ENCODE measurements at places on chromosomes 7 and 10.

DNA sequence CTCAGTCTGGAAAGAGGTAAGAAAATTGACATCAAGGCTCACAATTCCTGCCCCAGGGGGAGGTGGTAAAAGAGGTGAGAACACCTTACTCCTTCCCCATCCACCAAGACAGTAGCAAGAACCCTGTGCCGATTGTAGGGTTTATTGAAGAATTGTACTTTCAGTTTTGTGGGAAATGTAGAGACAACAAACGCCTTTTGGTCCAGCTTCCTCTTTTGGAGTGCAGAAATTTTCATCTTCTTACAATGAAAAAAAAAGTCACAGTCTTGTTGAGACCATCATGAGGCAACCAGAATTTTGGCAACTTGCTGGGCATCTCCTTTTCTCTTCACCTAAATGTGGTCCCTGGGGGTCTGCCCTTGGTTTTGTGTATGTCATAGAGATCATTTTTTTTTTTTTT, 217.7 kb downstream of the TMEM178B start:
- no peak for DNase-seq

GRCh38 chr7:158276414-158277218, 311.0 kb downstream of the PTPRN2 start:
- DNase-seq = no peak

GRCh38 chr7:106049139-106049752, 62.9 kb downstream of the SYPL1 start:
- DNase-seq = no peak

DNA sequence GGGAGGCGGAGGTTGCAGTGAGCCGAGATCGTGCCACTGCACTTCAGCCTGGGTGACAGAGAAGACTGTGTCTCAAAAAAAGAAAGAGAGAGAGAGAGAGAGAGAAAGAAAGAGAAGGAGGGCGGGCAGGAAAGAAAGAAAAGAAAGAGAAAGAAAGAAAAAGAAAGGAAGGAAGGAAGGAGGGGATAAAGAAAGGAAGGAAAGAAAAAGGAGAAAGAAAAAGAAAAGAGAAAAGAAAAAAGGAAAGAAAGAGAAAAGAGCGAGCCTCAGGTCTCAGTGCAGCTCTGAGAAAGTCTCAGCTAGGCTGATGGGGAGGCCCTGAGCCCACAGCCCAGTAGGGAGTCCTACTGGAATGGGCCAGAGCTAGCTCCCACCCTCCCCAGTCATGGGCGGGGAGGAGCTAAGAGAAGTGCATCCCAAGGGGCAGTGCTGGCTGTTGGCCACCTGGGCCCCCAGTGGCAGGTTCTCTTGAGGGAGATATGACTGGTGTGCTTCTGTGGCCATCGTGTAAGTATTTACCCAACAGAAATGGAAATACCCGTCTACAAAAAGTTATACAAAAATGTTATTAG, 69.3 kb downstream of the ABRAXAS2 start:
- DNase-seq = no peak

DNA sequence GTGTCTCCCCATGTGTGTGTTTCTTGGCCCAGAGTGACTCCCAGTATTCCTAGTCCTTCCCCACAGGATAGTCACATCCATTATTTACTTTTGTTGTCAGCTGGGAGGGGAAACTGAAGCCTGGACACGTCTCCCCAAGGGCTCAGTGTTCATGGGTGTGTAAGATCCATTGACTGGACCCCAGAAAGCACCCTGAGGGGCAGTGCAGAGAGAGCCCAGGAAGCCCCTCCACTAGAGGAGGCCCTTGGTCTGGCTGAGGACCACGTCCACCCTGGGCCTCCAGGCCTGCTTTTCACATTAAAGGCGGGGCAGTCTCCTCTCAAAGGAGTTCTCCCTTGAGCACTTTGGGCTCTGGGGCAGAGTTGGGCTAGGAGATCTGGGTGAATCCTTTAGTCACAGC, 21.3 kb downstream of the ZNF783 start:
- no peak for DNase-seq

- peak; percentile 75 for DNase-seq
These were observed 186.5 kb upstream of the TMEM72 start for GRCh38 chr10:44724415-44725174.

DNA sequence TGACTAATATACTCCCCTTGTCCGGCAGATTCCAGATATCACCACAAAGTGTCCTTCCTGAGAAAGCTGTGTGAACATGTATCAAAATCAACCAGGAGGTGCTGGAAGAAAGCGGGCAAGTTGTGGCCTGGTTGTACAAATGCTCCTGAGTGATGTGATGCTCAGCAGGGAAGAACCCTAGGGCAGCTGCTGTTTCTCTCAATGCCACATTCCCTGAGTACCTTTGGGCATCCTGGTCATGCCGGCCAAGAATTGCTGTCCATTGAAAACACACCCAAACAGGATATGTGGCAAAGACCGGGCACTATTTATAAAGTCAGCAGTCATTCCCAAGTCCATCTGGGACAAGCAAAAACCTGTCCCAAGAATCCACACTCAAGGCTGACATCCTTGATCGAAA, 7.8 kb upstream of the ADCY1 start:
- DNase-seq = no peak

DNA sequence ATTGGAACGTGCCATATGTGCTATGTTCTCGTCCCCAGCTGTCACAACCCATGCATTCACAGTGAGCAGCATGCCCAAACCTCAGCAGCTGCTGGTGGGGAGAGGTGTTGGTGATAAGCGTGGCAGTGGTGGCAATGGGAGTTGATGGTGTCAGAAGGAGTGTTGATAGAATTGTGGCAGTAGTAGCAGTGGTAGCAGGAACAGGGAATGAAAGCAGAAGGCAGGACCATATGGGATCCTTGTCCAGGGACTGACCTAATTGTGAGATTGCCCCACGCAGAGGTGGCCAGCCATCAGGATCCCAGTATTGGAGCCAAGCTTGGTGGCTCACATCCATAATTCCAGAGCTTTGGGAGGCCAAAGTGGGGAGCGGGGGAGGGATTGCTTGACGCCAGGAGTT, 276.3 kb downstream of the GALNT17 start:
- peak; percentile 59 for DNase-seq

- DNase-seq = no peak
These were observed 24.6 kb downstream of the GATA3 start for GRCh38 chr10:8079126-8079525.

DNA sequence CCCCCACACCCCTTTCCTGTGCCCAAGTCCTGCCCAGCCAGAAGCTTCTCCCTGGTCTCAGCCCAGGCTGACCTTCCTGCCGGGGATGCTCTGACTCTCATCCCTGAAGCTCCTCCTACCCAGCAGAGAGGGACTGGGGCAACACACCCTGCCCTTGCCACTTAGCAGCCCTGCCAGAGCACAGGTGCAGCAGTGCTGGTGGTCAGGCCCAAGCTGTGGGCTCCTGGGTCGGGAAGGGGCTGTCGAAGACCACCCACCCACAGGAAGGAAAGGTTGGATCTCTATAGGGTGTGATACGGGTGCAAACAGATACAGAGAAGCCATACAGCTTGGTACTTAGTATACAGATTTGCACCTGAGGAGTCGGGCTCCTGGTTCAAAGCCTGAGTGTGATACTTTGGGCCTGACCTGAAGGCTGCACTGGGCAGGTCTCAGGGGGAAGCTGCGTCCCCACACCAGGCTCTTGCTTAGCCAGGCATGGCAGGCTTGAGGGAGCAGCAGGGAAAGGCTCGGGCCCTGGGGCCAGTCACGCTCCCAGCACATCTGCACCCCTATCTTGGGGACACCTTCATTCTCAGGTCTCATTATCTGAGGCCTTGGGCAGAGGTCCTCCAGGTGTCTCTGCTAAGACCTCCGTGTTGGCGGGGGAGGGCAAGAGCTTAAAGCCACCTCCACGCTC, 47.3 kb downstream of the TCERG1L start:
- DNase-seq = no peak

- no peak for DNase-seq
These were observed 481.1 kb downstream of the SEMA3D start for GRCh38 chr7:84705706-84706105.

DNA sequence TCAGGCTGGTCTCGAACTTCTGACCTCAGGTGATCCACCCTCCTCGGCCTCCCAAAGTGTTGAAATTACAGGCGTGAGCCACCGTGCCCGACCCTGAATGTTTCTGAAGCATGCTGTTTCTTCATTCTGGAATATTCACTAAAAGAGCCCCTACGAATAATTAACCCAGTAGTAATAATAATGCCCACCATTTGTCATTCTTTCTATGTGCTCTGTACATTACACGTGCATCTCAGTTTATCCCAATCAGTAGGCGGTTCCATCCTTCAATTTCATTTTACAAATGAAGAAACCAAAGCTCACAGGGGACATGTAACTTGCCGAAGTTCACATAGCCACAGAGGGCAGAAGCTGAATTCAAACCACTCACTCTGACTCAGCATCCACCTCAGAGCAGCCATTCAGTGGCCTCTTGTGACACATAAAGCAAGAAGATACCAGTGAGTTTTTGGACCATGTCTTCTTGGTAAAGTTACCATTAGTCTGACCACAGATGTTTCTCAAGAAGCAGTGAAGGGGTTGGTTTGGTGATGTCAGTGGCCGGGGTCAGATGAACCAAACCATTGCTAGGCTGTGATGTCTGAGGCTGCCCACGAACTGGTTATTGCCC, 71.9 kb upstream of the DUSP5 start:
- peak; percentile 76 for DNase-seq

DNA sequence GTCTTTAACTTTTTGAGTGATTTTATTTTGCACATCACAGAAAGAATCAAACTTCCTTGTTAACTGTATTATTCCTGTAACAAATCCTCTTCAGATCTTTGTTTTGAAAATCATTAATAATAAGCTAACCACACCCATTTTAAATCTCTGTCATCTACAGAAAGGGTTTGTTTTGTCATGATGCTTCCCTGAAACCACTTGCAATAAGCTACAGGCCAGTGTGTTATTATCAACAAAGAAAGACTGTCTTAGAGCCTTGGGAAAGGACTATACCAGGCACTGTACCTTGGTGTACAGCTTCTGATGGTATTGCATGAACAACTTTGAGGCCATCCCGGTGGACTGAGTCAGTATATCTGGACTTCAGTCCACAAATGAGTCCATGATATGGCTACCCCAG, 145.3 kb upstream of the FAM3C start:
- no peak for DNase-seq

- no peak for DNase-seq
These were observed 86.5 kb downstream of the HERC4 start for GRCh38 chr10:67988606-67989005.

- DNase-seq = no peak
These were observed 186.8 kb downstream of the ITGB1 start for GRCh38 chr10:32771217-32771616.

DNA sequence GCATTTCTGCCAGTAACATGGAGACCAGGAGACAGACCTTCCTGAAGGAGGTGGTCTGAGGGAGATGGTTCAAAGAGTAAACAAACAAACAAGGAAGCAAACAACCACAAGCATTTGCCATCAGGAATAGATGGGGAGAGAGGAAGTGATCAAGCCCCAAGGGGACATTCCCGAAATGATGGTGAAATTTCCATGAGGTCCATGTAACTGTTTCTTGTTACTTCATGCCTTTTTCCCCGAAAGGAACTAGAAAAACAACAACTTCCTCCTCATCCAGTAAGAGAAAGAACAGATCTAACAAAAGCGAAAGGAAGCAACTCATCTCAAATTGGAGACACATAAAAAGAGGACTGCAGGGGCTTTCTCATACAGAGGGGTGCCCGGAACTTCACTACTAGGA, 152.5 kb upstream of the ZNF32 start:
- DNase-seq = no peak

DNA sequence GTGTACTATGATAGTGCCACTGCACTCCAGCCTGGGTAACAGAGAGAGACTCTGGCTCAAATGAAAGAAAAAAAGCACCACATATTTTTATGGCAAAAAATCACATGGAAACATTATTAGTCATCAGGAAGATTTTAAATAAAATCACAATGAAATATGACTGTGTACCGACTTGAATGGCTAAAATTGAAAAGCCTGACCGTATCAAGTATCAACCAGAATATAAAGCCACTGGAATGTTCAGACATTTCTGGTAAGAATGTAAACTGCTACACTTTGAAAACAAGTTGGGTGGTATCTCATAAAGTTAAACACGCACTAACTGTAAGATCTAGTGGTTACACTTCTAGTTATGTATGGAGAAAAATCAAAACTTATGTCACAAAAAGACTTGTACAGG, 306.7 kb upstream of the MBL2 start:
- no peak for DNase-seq

- peak; percentile 53 for DNase-seq
These were observed 565.5 kb downstream of the GALNT17 start for GRCh38 chr7:71697400-71697799.

GRCh38 chr7:12458520-12459131, 55.0 kb upstream of the VWDE start:
- peak; percentile 75 for DNase-seq

DNA sequence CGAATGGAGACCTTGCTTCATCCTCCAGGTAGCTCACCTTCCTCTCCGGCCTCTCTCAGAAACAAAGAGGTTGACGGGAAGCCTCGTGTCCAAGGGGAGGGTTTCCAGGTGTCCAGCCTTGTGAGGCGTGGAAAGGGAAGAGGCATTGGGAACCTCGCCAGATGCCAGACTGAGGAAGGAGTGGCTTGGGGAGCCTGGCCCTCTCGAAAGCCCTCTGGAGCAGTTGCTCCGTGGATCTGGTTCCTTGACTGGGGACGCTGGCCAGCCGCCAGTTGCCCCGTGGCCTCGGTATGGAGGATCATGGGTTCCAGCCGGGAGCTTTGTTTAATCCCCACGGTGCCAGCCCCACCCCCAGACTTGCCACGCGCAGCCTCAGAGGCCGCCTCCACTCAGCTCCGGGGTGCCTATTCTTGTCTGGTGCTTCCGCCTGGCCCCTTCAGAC, 30.3 kb upstream of the SUN1 start:
- DNase-seq = no peak

GRCh38 chr7:38220452-38220851, 42.4 kb downstream of the STARD3NL start:
- no peak for DNase-seq

GRCh38 chr10:96441322-96441885, 72.3 kb downstream of the TLL2 start:
- DNase-seq = no peak

- DNase-seq = peak; percentile 86
These were observed 305.3 kb upstream of the NFE2L3 start for GRCh38 chr7:25846722-25847121.

DNA sequence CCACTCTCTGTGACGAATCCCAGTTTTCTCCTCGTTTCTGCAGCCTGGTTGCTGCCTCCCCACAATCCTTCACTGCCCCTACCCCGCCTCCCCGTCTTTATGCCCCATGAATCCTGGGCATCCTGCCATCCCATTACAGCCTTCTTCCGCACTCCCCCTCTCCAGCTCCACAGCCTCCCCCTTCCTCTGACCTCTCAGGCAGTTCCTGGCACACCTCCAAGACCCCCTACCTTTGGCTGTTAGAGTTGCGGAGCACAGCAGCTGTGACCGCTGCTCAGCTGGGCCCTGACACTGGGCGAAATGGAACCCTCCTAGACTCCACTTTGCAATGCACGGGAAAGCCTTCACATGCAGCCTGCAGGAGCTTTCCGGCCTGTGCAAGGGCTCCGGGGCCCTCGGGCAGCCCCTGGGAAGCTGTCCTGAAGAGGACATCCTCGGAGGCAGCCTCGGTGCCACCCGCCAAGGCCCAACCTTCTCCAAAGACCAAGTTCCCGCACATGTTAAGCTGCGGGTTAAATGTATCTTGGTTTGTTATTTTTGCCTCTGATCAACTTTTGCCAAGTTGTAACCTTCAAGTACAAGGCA, 400.7 kb upstream of the MKI67 start:
- no peak for DNase-seq

GRCh38 chr10:26832960-26833359, 27.8 kb downstream of the ABI1 start:
- no peak for DNase-seq
